ENCODE measurements at places on chromosomes 13 and 19.

- no peak for DNase-seq
Measured at GRCh38 chr13:43977911-43978310, 98.2 kb downstream of the LACC1 start.

- no peak for DNase-seq
Measured at GRCh38 chr19:21323000-21323399, 6.2 kb downstream of the ZNF708 start.

DNA sequence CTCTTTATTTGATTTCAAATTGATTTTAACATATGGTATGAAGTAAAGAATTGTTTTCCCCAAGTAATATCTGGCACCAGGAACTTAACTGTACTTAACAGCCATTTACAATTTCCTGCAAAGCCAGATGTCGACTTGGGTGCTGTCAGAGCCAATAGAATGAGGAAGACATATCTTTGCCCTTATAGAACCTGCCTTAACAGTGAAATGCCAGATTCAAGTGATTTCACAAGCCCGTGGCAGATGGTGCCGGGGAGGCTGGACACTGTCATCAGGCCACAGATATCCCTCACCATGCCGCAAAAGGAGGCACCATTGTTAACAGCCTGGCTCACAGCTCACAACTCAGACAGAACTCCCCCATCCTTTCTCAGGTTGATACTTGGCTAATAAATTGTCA is 48.7 kb downstream of the ESD start:
- peak; percentile 46 for DNase-seq

- DNase-seq: no peak
Measured at GRCh38 chr13:108102771-108103170, 112.6 kb downstream of the LIG4 start.

DNA sequence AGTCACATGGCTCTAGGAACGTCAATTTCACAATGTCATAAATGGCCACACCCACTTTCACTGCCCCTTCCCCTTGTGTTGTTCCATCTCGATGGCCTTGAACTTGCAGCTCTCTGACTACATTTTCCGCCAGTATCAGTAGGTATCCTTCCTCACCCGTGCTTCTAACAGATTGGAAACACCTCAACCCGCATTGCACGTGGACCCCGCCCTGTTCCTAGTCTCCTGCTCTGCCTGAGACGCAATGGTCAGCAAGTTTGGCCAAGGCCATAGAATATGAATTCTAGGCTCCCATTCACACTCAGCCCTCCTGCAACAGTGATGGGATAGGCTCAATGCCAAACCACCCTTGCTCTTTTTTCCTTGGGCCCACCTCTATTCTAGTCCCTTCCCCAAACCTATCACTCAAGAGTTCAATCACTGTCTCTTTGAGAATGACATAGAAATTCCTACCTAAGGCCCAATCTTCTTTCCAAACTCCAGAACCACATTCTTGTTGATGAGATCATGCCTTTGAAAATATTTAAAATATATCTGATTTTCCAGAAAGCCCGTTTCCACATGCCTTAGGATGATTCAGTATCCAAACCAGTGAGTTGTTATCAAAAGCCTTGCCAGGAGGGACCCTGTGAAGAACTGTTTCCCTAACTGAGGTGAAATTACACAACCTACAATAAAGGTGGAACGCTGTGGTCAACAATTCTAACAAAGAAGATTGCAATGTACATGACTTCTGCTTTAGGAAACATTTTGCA is 334.6 kb downstream of the MYO16 start:
- DNase-seq: no peak
